Femur (tissue), 1 donor: ENCODE measurements at places on chromosomes 16 and 17.

GRCh38 chr17:76146053-76146851 lies 5.2 kb upstream of the FOXJ1 start:
- no peak for DNase-seq

DNA sequence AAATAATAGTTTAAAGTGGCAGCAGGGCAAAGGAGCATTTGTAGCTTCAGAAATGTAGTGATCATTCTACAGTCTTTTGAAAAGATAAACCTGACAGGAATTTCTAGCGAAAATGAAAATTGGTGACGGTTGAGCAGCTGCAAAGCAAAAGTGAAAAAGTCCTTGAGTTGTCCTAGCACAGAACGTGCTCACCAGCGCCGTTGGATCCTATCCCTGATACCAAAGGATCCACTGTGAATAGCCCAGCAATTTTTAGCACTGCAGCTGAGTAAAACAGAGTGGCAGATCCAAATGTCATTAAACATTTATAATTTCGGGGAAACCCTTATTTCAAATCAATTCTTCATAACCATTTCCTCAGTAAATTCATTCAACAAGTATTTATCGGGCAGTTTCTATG lies 453.8 kb upstream of the HSBP1 start:
- no peak for DNase-seq

GRCh38 chr17:47957591-47958490 lies at the start of gene PRR15L:
Gene PRR15L (minus strand): TSS chr17:47957883. CDS start chr17:47953234, 4,649 bp downstream.
- no peak for DNase-seq

DNA sequence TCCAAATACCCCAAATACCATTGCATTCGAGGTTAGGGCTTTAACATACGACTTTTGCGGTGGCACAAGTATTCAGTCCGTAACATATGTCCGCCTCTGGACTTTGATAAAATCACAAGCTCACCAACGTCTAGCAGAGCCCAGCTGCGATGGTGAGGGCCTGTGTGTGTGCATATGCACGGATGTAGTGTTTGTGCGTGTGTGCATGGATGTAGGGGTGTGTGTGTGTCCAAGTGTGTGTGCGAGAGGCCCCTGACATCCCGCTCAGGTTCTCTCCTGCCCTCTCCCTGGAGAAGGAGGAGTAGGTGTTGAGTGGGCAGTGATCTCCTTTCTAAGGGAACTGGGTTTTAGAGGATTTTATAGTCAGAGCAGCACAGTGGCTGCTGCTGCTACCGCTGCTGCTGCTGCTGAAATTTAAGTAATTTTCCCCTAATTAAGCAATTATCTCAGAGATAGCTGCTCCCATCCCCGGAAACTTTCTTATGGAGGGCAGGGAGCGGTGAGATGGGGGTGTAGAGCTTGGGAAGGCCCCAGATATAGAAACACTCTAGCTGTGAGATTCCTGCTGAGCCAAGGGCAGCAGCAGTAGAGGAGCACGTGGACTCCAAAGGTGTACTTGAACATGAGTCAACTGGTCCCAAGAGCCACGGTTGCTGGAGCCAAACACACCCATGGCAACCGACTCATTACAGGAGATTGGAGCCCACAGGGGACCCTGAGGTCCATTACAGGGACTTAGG lies 121.7 kb upstream of the SDK2 start:
- no peak for DNase-seq

DNA sequence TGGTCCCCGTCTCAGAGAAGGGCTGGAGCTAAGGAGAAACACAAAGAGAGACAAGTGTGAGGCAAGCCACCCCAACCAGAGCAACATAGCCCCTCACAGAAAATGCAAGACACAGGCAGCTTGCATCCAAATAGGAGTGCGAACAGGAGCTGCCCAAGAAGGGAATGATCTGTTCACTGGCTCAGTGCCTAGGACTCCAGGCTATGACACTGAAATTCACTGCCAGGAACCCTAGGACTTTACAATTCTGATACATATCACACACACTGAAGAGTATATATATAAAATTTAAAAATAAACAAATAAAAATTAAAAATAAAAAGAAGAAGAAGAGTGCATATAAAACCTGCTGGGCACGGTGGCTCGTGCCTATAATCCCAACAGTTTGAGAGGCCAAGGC lies 5.2 kb downstream of the ZNF23 start:
- no peak for DNase-seq

DNA sequence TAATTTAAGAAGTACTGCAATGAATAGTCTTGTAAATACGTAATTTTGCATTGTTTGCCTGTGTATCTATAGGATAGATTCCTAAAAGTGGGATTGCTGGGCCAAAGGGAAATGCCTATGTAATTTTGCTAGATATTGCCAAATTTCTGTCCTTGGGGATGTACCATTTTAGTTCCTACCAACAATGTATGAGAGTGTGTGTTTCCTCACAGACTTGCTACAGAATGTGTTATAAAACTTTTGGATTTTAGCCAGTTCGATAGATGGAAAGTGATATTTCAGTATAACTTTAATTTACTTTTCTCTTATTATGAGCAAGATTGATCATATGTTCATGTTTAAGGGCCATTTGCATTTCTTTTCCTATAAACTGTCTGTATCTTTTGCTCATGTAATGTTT lies 8.3 kb downstream of the TANGO6 start:
- no peak for DNase-seq

- no peak for DNase-seq
These were observed 22.6 kb upstream of the ITGA3 start for GRCh38 chr17:50033316-50033715.

DNA sequence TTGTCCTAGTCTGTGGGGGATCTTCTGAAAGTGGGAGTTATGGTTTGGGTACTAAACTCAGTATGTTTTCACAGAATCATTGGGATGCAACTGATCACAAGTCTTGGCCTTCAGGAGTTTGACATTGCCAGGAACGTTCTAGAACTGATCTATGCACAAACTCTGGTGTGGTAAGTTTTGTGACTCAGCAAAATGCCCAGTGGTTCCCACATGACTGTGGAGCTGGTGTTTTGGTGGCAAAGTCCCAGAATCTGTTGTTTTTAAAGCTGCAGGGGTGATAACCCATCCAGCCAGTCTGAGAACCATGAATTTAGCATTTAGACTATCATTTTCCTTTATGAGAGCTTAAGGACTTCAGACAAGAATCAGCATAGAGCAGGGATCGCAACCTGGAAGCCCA lies 40.6 kb downstream of the GDE1 start:
- no peak for DNase-seq

DNA sequence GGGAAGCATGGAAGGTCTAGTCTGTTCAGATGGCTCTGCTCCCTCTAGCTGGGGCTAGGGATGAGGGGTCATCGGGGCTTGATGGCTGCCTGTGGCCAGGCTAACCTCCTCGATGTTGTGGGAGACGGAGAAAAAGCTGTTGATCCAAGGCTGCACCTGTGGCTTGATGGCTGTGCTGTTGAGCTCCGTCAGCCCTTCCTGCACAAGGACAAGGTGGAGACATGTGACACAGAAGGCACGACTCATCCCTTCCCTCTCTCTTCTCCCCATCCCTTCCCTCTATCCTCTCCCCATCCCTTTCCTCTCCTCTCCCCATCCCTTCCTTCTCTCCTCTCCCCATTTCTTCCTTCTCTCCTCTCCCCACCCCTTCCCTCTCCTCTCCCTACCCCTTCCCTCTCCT lies 28.2 kb downstream of the FCSK start:
- DNase-seq = no peak

DNA sequence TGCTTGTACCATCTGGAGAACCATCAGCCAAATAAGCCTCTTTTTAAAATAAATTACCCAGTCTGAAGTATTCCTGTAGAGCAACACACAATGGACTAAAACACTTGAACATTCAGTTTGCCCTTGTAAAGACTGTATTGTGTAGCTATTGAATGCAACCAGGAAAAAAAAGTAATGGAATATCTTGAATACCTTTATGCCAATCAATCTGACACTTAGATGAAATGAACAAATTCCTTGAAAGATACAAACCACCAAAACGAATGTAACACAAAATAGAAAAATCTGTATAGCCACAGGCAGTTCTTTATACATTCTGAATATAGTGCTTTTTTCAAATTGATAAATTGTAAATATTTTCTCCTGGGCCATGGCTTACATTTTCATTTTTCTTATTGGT lies 63.3 kb upstream of the KCNJ16 start:
- DNase-seq = no peak

GRCh38 chr17:76198702-76199101 lies 41.6 kb downstream of the RNF157 start:
- DNase-seq = no peak

- no peak for DNase-seq
These were observed 238.3 kb downstream of the CPPED1 start for GRCh38 chr16:12565423-12565822.

- no peak for DNase-seq
These were observed 126.2 kb downstream of the PRKCB start for GRCh38 chr16:23962001-23962400.

DNA sequence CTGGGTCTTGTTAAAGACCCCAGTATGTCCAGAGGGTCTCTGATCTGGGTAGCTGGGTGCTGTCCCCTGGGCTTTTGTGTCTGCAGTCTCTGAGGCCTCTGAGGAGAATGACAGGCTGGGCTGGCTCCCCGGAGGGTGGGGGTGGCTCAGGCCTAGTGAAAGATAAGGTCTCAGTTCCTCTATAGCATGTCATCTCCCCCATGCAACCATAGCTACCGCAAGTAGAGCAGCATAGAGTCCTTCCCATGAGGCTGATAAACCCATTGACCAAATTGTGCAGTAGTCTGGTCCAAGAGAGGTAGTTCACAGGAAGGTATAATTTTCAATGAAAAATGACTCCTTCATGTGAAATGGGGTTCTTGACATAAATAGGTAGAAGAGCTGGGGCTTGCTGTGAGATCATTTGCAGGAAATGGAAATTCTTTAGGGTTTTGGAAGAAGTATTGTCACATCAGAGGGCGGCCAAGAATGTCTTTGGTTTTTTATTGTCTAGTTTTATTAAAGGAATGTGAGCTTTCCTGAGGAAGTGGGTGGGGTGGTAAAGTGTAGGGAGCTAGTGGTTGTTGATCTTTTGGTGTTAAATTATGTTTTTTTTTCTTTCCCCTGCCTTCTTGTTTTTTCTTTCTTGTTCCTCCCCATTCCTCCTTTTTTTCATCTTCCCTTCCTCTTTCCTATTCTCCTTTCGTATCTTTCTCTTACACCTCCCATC lies 21.0 kb downstream of the SLC7A6OS start:
- DNase-seq = no peak

DNA sequence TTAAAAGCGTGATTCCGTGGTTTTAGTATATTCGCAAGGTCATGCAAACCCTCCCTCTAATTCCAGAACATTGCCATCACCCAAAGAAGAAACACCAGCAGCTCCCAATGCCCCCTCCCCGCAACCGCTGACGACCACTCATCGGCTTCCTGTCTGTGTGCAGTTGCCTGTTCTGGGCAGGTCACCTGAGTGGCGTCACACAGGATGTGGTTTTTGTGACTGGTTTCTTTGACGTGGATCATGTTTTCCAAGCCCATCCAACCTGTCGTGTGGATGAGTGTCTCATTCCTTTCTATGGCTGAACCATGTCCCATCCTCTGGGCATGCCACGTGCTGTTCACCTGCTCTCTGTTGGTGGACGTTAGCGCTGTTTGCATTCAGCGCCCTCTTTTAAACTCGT lies 8.2 kb upstream of the ATP2C2 start:
- no peak for DNase-seq

- DNase-seq = no peak
These were observed 4.8 kb upstream of the PSMD3 start for GRCh38 chr17:39975801-39976200.
